ENCODE measurements at places on chromosomes 7 and 10. TPM values are rescaled to one million over a fixed set of nuclear protein-coding genes. Genes with fewer than 3 reads are reported as not detected.

Gene RAMP3
- 47.2 TPM for total RNA-seq

Gene UTF1
- not detected for total RNA-seq

Gene SEMA3E
- 24.0 TPM for total RNA-seq

Gene MALRD1
- total RNA-seq, result 2.3 TPM

Gene HOXA11
- total RNA-seq, result 16.6 TPM

Gene CHN2
- 34.2 TPM for total RNA-seq

Gene MSMB
- not detected for total RNA-seq
